ENCODE measurements at places on chromosomes 3 and 15.
A peak's percentile ranks its signal among the peaks of the same experiment; 100 is the strongest.

DNA sequence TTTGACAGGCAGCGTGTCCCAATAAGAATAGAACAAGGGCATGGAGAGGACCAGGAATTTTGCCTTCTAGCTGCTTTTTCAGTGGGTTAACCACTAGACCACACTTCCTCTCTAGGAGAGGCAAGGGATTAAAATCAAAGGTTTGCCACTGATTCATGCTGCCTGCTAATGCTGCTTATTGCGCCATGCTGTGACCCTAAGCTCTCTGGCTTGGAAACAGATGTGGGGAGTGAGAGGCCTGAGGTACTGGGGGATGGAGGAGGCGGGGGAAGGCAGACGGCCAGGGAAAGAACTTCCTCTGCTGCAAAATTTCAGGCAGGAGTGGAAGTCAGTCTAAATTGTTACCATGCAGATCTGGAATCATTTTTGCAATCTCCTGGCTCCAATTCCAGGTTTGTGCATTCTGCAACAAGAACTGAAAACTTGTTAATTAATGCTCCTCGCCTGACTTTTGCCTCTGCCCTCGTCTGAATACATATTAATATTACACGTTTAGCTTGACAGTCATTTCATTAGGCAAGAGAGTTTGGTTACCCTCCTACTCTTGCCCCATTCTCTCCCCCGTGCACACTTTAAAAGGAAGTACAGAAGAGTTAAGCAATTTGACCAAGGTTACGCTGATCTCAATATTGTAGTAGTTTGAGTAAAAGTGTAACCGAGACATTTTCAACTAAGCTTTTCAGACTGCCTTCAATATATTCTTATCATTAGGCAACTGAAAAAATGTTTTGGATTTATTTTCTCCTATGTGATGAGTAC, 121.7 kb upstream of the SPRED1 start:
- peak; percentile 84 for DNase-seq

GRCh38 chr15:45026651-45027190, 3.7 kb downstream of the SORD start:
- no peak for DNase-seq

- peak; percentile 43 for DNase-seq
These were observed 19.6 kb upstream of the DGKG start for GRCh38 chr3:186381424-186382216.

DNA sequence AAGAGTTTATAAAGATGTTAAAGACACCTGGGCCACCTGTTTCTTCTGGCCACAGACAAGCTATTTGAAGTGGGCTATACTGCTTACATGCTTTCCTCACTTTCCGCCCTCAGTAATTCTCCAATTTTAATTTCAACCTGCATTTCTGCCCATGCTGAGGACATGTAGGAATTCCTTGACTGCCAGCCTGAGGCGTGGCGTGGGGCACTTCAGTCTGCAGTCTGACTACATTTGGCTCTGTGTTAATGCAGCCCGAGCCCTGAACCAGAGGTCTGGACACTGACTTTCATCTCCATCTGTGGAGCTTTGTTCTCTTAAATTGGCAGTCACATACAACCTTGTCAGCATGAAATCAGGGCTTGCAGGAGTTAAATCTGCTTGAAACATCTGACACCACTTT, 8.5 kb downstream of the UQCC5 start:
- DNase-seq, result no peak

GRCh38 chr3:114155370-114155821, 23.5 kb downstream of the DRD3 start:
- no peak for DNase-seq

- DNase-seq, result no peak
These were observed 855.7 kb upstream of the DPPA4 start for GRCh38 chr3:110193074-110193473.

GRCh38 chr3:10716964-10717363, 99.1 kb upstream of the SLC6A11 start:
- peak; percentile 1 for DNase-seq

DNA sequence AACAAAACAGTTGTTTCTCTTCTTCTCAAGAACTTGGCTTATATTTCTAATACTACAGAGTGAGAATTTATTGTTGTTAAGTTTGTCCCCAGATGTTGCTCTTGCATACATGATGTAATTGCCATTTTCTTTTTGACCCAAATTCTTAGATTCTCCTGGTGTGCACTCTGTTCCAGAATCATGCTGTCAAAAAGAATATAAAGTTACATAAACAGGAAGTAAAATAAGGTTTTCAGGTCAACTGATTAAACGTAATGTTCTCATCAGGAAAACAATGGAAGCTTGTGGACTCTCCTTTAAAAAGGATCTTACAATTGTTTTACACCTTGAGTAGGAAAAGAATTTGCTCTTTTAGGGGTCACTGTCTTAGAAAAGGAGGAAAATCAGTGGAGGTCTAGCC, 121.8 kb downstream of the ADAM10 start:
- DNase-seq, result no peak

- DNase-seq, result no peak
These were observed 1.9 kb upstream of the NR2E3 start for GRCh38 chr15:71808311-71809020.

DNA sequence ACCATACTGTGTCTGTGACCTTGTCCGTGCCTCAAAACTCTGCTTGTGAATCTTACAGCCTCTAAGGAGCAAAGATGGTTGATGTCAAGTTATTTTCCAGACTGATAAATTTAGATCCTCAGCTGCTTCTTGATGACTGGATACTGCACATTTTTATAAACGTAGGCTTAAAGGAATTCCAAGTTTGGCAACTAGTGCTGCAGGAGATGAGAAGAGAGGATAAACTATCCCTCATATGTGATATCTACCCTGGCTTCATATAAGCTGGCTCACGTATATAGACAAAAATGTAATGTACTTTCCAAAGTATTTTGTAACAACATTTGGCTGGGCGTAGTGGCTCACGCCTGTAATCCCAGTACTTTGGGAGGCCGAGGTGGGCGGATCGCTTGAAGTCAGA, 89.6 kb downstream of the GMPS start:
- no peak for DNase-seq

GRCh38 chr3:123285479-123285878, 83.7 kb downstream of the SEC22A start:
- DNase-seq, result no peak

- DNase-seq, result no peak
These were observed 32.8 kb downstream of the LINGO1 start for GRCh38 chr15:77599899-77600298.

DNA sequence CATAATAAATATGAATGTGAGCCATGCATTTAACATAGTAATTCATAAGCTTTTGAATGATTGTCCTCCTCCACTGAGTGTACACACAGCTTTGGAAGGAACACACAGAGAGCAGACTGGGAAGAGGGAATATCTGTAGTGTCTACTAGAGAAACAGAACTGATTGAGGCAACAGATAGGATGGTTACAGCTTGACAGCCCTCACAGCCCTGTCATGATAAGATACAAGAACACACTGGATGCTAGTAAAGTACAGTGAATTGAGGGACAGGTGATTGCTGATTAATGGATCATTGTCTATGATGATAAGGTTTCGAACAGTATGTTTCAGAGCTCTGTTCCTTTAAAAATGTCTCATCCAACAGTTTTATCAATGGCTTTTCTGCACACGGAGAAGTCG, 383.4 kb upstream of the GBE1 start:
- DNase-seq, result no peak

DNA sequence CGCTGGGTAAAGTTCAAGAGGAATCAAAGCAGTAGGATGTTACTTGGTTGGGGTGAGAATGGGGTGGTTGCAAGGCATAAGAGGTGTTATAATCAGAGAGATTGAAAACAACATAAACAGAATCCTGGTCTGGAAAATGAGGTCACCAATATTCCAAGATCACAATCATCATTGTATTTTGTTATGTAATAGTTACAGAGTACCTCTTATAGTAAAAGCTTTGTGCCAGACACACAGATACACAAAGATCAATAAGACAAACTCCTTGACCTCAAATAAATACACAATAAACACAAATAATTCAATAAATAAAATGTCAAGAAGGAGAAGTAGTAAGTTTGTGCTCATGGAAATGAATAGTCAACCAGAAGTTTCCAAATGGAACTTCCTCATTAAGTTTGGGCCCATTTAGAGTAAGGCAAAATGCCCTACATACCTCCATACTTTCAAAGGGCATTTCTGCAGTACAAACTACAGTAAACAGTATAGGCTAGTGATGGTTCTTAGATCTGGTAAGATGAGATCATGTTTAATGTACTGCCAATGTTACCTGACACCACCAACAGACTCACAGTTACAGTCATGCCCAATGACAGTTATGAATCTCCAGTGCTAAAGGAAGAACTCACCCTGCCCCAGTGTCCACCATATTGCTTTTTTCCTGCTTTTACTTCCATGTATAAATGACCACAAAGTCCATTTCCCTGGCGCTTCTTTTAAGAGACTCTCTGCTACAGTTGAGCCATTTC, 93.4 kb downstream of the KCNMB2 start:
- DNase-seq, result no peak

DNA sequence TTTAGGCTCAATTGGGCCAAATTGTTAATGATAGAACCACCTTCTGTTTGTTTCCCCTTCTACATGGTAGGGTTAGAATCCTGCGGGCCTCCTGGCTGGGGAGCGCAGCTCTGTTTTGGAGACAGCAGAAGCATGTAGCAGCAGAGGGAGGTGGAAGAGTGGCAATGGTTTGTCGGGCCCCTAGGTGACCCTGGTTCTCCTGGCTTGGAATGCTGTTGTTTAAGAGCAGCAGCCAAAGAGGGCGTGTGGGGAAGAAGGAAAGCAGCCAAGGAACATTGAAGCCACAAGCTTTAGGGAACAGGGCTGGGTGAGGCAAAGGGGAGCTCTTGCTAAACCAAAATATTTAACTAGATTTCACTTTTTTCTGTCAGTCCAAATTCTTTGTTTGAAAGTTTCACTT, 213.7 kb upstream of the NR2E3 start:
- no peak for DNase-seq

DNA sequence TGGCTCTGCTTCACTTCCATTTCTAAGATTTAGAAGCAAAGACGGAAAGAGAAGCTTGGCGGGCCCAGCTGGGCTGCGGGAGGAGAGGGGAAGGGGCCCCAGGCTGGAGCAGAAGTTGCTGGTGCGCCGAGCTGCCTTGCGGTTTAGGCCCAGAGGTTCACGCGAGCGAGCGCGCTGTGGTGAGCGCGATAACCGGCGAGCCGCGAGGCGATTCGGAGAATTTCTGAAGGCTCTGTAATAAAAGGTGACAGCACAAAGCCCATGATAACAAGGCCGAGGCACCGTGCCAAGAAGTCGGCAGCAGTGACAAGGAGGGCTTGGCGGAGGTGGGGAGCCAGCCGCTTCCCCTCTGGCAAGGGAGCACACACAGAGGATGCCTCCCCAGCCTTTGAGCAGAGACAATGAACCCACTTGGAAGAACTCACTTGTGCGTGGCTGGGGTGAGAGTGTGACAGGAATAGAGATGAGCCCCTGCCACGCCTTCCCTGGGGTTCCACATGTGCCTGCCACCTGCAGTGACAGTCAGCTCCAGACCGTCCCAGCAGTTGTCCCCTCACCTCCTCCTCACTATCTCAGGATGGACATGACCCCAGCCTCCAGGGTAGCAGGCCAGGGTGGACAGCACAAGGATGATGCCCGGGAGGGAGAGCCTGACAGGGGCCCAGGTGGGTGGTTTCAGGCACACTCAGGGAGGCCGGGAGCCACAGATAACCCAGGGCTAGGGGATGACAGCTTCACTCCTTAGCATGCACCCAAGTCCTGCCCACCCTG, 315.2 kb downstream of the UACA start:
- no peak for DNase-seq

DNA sequence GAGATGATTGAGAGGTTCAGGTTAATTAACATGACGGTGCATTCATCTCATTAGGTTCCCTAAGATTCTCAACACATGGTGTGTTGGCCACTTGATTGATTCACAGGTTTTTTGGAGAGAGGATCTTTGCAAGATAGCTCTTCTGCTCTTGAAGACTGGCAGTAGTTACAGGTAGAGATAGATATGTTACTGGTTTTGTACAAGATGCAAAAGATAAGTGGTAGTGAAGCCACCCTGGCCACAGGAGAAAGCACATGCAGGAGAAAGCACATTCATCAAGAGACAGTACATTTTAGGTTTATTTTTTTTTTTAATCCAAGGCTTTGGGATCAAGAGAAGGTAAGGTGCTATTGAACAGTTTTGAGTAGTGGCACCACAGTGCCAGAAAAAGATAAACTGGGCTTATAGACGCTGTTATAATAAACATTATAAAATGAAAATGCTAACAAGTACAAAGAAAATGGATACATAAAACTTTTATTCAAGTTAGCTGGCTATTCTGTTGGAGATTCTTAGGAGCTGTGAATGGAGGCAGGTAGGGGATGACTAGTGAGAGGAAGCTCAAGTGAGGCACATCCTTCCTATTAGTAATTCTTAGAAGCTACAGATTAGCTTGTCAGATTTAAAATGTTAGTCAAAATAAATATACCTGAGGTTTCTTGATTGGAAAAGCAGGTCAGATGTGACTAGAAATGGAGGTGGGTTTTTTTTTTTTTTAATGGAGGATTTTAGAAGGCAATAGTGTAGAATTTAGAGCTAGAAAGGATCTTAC, 10.8 kb downstream of the SELENOT start:
- DNase-seq, result no peak

GRCh38 chr3:40920041-40920440, 279.3 kb upstream of the CTNNB1 start:
- DNase-seq, result peak; percentile 21

DNA sequence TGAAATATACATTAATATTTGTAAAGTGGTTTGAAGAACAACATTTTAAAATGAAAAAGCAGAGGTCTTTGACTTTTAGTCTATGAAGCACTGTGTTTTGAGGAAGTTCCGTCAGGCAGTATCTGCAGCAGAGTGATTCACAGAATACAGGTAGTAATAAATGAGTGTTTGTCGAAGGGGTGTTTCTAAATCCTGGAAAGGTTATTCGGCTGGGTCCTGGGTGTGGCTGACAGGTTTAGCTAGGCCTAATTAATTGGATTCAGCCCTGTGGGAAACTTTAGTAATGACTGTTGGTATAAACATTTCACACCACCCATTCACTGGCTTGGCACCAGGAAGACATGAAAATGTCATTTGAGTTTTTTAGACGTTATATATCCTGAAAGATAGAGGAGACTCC, 51.3 kb downstream of the TIPARP start:
- DNase-seq, result no peak

DNA sequence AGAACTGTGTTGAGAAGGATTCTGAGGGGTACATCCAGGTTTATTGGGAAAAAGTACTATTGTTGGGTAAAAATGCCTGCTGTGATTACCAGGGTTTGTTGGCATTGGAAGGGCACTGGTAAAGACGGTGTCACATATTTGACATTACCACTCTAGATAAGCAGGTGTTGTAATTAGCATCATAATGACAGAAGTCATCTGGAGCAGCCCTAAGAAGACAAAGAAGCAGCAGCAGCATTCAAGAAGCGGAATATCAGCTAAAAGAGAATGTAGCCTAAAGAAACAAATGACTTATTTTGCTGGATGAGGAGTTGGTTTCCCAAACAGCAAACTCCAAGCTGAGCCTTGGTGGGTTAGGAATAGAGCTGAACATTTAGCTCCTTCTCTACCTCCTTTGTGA, 30.5 kb upstream of the ZFAND6 start:
- DNase-seq, result no peak

DNA sequence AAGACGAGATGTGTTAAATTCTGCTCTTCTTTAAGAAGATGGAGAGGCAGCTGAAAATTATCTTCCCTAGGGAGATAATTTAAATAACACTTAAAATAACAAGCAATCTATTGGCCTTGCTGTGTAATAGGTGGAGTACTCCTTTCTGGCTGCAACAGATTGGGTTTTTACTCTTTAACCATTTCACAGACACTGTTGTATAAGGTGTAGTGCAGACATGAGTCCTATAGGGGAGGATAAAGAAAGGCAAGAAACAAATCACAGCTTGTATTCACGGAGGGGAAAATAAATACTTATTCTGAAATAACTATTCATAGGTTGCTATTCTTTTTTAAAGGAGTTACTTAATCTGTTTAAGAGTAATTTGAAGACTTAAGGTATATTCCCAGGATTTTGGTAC, 252.0 kb downstream of the ZPLD1 start:
- no peak for DNase-seq

All from coronary artery (tissue), 2 donors.